A549 (cell line): ENCODE measurements at places on chromosomes 7 and 10. TPM values are rescaled to one million over a fixed set of nuclear protein-coding genes. Genes with fewer than 3 reads are reported as not detected.

GRCh38 chr7:73758581-73759138 is 11.4 kb downstream of the CLDN3 start:
- no peak for DNase-seq

DNA sequence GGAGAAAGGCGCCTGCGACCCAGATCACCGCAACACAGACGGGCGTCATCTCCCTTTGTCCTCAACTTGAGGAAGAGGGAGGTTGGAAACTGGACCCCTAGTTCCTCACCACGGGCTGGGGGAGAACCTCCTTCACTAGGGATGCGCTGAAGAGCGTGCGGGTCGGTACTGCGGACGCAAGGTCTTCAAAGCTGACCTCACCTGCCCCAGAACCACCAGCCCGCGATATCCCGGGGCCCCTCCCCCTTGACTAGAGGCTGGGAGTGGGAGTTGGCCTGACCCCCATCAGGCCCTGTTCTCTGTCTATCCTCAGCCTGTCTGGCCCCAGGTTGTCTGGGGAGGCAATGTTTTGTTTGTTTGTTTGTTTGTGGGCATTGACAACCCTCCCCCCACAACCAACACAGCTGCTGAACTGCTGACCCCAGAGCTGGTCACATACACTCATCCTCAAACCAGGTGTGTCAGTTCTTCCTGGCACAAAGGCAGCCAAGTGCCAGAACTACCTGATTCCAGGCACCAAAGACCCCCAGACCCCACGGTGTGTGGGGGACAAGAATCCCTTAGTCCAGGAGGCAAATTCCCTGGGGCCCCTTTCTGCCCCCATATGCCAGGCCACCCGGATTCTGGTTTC is 2.9 kb downstream of the NPM3 start:
- no peak for DNase-seq

GRCh38 chr10:131621784-131622624 is 278.8 kb upstream of the PPP2R2D start:
- peak; percentile 60 for DNase-seq

DNA sequence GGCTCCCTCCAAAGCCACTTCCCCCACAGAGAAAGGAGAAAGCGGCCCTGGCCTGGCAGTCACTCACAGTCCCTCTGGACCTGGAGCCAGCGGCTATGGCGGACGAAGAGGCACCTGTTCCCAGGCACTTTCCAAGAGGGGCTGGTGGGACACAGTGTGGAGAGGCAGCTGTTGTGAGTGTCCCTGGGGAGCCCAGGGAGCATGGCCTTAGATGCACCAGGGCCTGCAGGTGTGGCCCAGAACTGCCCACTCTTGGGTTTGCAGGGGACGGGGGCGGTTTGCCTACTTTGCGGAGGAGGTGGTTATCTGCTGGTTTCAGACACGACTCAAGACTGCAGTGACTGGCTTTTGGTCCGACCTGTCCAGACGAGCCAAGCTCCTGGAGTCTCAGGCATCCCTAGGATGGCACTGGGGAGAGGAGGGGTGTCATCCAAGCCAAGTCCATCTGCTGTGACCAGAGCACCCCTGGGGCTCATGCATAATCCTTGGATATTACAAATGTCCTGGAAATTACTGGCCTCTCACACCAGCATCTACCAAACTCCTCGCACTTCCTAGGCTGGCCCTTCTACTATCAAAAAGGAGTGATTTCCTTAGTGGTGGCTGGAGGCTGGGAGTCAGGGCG is 18.4 kb downstream of the CTBP2 start:
- no peak for DNase-seq

- DNase-seq, result no peak
Measured at GRCh38 chr10:20380401-20380800, 516.7 kb downstream of the NEBL start.

GRCh38 chr7:134709197-134709596 is 62.5 kb downstream of the BPGM start:
- no peak for DNase-seq

CARD11 gene
- polyA plus RNA-seq, result 0.92 to 1.6 TPM (median 1.1 TPM) in 3 replicates

DNA sequence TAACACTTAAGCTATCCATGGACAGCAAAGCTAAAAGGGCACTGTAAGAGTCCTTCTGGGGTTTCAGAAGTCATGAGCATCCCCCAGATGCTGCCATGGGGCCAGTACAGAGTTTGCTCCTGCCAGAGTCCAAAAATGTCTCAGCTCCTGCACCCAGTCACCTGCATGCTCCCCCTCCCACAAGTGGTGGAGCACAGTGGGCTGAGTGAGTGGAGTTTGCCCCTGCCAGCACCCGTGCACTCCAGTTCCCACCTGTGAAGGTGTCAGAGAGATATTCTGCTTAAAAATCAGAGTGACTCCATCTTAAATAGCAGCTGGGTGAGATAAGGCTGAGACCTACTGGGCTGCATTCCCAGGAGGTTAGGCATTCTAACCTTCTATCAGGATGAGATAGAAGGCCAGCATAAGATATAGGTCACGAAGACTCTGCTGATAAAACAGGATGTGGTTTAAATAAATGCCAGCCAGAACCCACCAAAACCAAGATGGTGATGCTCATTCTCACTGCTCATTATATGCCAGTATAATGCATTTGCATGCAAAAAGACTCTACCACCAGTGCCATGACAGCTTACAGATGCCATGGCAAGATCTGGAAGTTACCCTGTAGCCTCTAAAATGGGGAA is 140.1 kb upstream of the ZNF92 start:
- no peak for DNase-seq

ADAM22 gene
- polyA plus RNA-seq, result 0.29 to 0.53 TPM (median 0.52 TPM) in 3 replicates

- no peak for DNase-seq
Measured at GRCh38 chr10:131746241-131746711, 154.5 kb upstream of the PPP2R2D start.

GRCh38 chr7:44385434-44386138 is 60.2 kb upstream of the CAMK2B start:
- DNase-seq, result no peak

PVRIG gene
- not detected in 3 replicates for polyA plus RNA-seq

GRCh38 chr7:134827889-134828288 is 48.5 kb downstream of the CALD1 start:
- DNase-seq, result no peak

MMD2 gene
- polyA plus RNA-seq, result not detected in 3 replicates

SEMA3A gene
- 3.6 to 4.3 TPM (median 4.2 TPM) in 3 replicates for polyA plus RNA-seq

CRYGN gene
- polyA plus RNA-seq, result 0.07 TPM in 1 of 3 replicates, not detected in the others

GRCh38 chr10:95770084-95770720 is 14.2 kb downstream of the ENTPD1 start:
- no peak for DNase-seq

PAX4 gene
- not detected in 3 replicates for polyA plus RNA-seq

GRCh38 chr10:15897287-15897686 is 37.0 kb upstream of the MINDY3 start:
- no peak for DNase-seq

DNA sequence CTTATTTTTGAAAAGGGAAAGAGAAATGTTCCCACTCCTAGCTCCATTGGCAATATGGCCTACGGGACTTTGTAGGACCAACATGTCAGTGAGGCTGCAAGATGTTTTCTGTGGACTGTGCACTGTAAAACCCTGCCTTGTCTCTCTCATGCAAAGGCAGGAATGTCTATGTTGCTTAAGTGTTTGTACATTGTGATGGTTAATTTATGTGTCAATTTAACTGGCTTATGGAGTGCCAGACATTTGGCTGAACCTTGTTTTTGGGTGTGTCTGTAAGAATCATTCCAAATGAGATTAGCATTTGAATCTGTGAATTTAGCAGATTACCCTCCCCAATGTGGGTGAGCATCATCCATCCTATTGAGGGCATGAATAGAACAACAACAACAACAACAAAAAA is 4.1 kb upstream of the PCLO start:
- no peak for DNase-seq

GRCh38 chr7:121005996-121006584 is 17.6 kb downstream of the CPED1 start:
- no peak for DNase-seq

SLC39A12 gene
- polyA plus RNA-seq, result not detected in 3 replicates

GRCh38 chr10:96600337-96600736 is 13.5 kb upstream of the TM9SF3 start:
- no peak for DNase-seq

VWA2 gene
- not detected in 3 replicates for polyA plus RNA-seq

GRCh38 chr10:1536341-1536740 is 201.0 kb downstream of the ADARB2 start:
- DNase-seq, result no peak
